Stimulated activated CD8-positive, alpha-beta memory T cell treated with anti-CD3 and anti-CD28 coated beads, Interleukin-15, amount 100 ng/mL, for 24 hours (primary cell): ENCODE measurements at places on chromosomes 6 and 20.

DNA sequence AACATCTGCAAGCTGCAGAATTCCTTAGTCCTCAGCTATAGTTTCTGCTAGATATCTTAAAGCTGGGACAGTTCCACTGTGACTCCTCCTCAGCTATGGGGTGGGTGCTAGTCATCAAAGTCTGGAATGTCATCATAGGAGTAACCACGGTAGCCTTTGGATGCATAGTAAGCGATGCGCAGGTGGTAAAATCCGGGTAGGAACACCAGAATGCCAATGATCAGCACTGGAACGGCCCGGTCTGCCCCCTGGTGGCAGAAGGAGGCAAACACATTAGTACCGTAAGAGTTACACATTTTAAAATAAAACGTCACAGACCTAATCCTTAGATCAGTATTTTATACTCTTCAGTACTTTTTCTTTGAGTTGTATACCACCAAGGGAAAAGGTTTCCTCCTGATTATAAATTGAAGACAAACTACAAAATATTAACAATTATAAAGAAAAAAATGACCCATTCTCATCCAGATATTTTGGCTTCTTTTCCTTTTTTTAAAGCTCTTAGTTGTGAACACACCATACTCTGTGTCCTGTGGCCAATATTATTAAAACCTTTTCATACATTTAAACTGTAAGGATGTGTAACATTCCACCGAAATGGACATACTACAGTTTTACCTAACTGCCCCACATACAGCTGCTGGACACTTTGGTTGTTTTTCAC is 18.9 kb downstream of the PCNA start:
- DNase-seq: peak; percentile 52

DNA sequence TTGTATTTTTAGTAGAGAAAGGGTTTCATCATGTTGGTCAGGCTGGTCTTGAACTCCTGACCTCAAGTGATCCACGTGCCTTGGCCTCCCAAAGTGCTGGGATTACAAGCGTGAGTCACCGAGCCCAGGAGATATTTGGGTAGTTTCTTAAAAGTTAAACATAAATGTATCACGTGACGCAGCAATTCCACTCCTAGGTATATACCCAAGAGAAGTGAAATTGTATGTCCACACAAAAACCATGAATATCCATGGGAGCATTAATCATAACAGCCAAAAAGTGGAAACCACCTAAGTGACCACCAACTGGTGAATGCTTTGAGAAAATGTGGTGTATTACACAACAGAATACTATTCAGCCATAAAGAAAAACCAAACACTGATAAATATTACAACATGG is 164.8 kb downstream of the MRPL14 start:
- DNase-seq: no peak

GRCh38 chr6:143125455-143125854 is 64.8 kb downstream of the AIG1 start:
- DNase-seq: no peak

DNA sequence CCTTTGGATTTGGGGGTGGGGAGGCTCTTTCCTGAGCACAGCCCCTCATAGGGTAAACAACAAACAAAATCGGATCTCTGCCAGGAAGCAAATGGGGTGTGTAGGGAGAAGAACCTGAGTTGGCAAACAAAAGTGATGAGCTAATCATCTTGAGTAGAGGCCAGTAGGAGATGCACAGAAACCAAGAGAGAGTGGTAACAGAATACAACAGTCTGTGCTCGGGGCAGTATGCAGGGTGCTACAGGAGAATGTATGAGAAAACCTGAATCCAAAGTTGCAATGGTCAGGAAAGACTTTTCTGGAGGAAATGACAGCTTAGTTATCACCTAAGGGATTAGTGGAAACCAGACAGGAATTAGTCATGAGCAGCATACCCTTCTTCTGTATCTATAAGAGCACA is 177.8 kb downstream of the CDKAL1 start:
- DNase-seq: no peak

DNA sequence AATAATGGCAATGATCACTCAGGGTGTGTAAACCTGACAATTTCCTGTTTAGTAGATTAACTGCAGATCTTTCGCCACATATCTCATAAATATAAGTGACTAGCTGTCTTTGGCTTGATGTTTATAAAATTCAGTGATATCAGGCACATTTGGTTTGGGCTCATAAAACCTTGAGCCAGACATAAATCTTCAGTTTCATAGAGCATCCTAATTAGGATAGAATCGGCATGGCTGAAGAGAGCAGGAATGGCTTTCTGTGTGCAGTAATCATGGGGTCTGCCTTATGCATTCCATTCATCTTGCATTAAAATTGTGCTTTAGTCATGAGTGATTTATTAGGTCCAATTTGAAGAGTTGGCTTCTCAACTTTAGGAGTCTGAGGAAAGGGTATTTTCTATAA is 27.2 kb downstream of the AIG1 start:
- DNase-seq: no peak

DNA sequence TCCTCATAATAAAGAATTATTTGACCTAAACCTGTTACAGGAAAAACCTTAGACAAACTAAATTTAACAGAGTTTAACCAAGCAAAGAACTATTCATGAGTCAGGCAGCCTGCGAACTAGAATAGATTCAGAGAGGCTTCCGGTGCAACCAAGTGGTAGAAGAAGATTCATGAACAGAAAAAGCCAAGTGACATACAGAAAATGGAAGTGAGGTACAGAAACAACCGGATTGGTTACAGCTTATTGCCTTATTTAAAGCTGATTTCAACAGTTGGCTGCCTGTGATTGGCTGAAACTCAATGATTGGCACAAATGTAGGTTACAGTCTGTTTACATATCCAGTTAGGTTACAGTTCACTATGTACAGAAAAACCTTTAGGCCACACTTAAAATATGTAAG is 10.1 kb downstream of the PPP1R3G start:
- no peak for DNase-seq

DNA sequence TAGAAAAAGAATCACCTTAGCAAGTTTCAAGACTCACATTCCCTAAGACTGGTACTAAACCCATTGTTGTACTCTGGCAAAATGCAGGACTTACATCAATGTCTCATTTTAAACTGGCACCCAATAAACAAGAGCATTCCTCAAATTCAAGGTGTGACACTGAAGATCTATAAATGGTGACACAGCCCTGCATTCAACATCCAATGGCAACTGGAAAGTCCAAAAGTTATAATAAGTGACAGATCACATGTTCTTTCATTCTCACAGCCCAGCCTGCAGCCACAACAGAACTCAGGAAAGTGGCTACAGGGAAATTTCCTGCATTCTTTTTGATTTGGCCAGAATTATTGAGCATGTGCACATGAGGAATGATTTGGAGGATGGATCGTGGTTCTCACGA is 57.5 kb downstream of the MBOAT1 start:
- DNase-seq: no peak

- DNase-seq: no peak
Observed at GRCh38 chr20:34561661-34562060, 3.1 kb downstream of the MAP1LC3A start.

GRCh38 chr20:29086938-29087337 is 2170.5 kb upstream of the DEFB115 start:
- DNase-seq: no peak

DNA sequence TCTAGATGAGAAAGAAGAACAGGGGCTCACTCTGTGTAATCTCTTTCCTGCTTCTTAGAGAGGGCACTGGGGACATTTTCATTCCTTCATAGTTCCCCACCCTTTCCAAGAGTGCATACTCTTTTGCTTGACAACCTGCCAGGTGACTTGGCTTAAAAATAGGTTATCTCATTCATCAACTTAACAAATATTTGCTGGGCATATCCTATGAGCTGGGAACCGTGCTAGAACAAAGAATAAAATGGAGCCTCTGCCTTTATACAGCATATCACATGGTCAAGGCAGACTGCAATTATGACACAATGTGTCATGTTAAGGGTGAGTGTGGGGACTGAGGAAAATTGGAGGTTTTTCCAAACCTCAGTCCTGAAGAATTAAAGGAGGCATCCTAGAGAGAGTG is 209.8 kb upstream of the FOXA2 start:
- no peak for DNase-seq

DNA sequence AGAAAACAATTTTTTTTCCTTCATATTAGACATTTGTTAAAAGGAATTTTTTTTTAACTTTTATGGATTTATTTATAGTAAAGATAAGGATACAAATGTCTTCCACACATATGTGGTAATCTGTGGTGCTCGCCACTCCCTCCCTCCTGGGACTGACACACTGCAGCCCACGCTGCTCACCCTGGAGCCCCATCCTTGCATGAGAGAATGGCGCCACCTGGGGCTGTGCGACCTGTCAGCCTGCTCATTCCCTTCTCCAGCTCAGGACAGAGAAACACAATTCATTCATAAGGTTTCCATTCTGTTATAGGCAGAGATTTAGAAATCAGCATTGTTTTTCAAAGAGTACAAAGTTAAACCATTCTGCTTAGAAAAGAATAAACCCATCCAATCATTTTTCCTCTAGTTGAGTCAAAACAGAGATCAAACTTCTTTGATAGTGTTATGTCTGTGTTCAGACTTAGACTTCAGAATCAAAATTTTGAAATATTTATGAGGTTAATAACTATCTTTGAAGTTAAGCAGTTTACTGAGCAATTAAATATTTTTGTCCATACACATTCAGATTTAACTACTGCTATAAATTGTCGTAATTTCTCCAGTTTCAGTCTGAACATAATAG is 42.8 kb upstream of the DYNLRB1 start:
- DNase-seq: no peak

DNA sequence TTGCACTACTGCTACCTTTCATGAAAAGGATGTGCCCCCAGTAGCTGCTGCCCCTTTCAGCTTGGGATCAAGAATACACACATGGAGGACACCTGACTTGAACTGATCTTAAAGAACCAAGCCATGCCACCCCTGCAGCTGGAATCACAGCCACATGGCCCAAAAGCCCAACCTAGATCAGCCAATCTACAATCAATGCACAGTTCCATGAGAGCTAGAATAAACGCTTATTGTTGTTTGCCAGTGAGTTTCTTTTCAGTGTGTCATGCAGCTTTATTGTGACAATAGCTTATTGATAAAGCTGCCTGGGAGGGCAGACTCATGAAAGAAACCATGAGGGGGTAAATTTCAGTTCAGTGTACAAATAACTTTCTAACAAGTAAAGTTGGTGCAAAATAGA is 397.7 kb downstream of the PTPRT start:
- DNase-seq: no peak

- DNase-seq: no peak
Observed at GRCh38 chr6:73282871-73283270, 19.9 kb upstream of the KHDC1 start.

GRCh38 chr20:44540834-44541233 is 19.0 kb upstream of the SERINC3 start:
- DNase-seq: no peak
